Activated T-helper 1 cell treated with anti-CD3 and anti-CD28 coated beads, Interleukin-2, amount 50 U/mL, for 16 hours (primary cell): ENCODE measurements at places on chromosomes 4 and X.

DNA sequence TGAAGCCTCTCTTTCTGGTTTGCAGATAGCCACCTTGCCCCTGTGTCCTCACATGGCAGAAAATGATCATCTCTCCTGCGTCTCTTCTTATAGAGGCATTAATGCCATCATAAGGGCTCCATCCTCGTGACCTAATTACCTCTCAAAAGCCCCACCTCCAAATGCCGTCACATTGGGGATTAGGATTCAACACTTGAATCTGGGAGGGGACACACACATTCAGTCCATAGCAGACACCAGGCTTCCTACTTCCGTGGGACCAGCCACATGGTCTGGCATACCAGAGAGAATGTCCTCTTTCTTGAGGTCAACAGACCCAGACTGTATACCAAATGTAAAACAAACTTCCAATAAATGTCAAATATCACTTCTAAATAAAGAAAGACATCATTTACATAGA is 82.3 kb upstream of the S100G start:
- DNase-seq, result no peak

DNA sequence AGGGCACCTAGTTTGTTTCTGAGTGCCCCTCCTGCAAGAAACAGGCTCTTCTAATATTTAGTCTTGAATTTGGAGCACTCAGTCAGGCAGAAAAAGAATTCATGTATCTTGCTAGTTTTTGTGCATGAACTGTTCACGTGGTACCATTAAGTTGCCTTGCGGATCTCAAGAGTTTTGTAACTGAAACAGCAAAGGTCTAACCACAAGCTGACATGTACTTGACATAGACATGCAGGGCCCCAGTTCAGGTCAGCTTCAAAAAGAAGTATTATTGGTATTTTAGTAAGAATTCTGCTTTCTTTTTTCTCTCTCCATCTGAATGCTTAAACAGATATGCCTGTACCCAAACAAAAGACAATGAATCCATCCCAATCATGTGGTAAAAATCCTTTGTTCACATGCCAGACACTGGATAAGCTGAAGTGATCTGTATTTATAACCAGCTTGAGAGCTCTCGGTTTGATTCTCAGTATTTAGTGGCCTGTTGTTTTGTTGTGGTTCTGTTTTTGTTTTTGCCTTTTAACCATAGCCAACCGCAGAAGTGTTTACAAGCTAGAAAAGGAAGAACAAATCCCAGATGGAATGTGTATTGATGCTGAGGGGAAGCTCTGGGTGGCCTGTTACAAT is 13.0 kb downstream of the RGN start:
- DNase-seq, result no peak

DNA sequence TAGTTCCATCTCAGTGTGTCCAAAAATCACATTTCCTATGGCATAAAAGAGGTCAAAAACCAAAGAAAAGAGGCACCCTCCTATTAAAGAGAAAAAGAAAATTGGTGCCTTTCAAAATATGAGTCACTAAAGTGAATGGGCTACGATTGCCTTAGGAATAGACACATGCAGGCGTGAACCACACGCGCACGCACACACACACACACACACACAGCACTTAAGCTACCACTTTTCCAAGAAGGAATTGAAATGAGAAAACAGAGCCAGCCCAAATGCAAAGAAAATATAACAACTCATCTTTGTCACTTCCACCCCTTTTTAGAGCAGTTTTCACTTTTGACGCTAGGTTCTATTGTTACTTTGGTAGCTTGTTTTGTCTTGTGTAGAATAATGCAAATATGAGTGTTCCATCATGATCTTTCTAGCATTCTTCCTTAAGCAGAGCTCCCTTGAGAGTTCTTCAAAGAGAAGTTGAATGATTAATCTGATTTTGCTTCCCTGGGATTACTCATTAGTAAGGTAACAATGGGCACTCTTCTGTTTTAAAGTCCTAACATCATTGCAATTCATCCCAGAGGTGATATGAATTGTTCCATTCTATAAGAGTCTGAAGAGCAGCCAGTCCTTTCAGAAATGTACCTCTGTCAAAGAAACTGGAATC is 239.2 kb upstream of the GNPDA2 start:
- DNase-seq, result no peak

DNA sequence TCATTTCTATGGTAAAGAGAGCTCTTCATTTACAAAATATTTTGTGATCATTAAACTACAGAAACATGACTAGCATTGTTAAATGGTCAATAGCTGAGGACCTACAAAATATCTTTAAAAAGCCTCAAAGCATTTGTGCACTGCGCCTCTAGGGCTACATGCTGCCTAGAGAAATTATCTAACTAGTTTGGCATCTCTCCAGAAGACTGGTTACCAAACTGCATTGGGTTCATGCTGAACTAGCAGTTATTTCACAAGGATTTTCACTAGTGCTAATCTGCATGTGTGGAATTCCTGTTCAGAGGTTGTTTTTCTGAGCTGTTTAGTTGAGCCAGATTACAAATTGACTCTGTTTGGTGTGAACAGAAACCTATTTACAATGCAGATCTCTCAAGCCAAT is 58.5 kb upstream of the PITX2 start:
- no peak for DNase-seq

DNA sequence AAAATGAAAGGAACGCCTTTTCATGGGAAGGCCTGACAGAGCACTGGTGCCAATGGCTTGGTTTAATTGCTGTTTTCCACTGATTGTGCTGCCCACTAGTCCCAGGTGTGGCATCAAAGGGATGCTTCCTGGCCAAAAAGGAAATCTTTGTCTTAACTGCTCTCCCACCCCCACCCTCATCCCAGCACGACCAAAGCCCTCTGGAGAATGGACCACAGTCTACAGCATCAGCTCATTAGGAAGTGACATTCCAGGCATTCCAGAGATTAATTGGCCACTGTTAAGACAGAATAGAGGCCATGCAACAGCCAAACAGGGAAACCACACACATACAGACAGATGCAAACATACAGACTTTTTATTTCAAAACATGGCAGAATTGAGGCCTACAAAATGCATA is 143.2 kb downstream of the LHFPL1 start:
- no peak for DNase-seq

DNA sequence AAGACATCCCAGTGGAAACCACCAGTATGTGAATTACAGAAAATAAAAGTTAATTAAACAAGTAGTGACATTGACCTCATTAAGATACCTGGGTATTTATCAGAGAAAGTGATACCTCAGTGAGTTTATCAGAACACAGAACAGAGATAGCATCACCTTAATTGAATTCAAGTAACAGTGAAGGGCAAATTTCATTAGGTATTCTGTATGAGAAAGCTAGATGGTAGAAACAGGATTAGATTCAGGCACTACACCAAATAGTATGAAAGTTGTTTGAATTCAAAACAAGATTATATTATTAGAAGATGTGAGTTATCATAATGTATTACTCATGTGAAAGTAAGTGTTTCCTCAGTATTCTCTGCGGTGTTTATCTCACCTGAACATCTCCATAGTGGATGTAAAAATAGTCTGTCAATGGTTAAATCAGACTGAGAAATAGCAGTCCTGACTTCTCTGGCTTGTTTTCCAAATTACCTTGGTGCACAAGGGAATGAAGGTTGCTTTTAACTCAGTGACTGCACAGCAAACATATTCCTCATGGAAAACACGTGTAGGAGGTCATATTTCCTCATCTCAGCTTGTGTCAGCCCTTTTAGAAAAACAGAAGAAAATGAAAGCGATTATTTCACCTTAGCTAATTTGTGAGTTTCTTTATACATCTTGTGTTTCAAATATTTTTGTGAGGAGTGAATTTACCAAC is 79.9 kb upstream of the PCDH18 start:
- no peak for DNase-seq

DNA sequence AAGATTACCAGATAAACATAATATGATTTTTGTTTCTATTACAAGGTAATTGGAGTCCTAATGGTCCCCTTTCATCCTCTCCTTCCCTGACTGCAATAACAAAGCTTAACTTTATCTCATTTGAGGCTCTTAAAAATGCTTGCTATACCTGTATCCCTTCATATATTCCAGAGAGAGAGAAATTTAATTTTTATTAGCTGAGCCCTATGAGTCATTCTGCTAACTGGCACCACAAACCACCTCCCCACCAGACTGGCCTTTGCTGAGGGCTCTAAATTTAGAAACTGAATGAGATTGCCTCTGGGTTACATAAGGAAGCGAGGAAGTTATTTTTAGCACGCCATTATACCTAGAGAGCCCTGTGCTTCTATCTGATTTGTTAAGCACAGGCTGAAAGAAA is 27.4 kb downstream of the CBLL2 start:
- no peak for DNase-seq

- DNase-seq, result no peak
Measured at GRCh38 chr4:146550161-146550560, 28.4 kb upstream of the SLC10A7 start.

DNA sequence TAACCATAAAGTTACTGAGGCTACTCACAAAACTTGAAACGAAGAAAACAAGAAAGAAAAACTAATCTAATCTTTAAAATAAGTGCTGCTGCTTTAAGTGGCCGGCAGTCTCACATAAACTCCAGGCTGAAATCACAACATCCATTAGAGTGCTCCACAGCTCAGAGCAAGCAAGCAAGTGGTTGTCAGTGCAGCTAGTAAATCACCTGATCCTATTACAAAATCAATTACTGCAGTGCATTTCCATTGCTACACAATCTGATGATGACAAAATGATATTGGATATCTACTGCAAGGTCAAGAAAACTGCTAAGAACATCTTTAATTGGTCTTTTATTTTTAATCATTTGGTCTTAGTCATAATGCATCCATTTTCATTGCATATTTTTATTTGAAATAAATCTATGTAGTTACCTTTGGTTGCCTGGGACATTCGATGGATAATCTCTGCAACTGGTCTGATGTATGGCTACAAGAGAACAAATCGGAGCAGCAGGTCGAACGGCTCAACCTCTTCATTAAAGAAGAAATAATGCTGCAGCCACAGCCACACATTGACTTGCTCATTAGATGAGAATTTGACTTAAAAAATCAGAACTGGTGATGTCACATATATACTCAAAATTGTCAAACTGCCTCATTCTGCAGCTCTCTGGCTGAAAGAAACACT is 87.7 kb downstream of the FBXW7 start:
- no peak for DNase-seq

DNA sequence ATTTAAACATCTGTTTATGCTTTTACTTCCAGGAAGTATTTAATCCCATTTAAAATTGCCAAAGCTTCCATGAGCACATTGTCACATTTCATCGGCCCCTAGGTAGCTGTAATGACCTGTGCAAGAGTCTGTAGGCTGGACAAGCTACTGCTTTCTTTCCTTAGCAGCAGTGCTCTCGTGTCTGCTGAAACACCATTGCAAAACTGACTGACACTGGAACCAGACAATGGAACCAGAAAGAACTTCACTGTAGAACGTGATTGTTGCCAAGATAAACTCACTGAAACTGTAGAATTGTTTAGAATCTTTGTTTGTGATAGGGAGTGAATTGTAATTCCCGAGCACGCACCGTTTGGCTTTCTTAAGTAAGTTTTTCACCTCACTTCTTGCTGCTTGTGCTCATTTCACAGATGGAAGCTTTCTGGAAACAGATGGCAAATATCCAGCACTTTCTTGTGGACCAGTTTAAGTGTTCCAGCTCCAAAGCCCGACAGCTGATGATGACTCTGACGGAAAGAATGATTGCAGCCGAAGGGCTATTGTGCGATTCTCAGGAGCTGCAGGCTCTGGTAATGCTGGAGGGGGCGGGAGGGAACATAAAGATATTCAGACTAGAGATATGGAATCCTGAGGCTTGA is 36.9 kb downstream of the EVC start:
- DNase-seq, result no peak

DNA sequence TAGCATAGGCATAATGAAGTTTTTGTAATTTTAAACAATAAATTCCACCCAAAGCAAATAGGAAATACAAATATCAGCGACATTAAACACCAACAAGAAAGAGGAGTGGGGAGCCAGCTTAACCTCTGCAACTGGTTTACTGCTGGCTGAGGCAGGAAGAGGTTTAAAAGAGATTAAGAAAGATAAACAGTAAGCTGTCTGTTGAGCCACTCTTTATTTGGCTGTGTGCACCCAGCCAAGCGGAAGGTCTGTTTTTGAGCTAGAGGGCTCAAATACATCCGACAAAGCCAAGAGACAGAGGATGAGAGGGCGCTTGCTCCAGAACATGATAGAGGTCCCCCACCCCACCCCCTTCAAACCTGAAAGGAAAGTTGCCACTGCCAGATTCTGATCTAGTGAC is 191.4 kb downstream of the MGST2 start:
- DNase-seq, result no peak

- no peak for DNase-seq
Measured at GRCh38 chr4:57498251-57498650, 388.1 kb upstream of the IGFBP7 start.

GRCh38 chrX:12412561-12412960 is 274.3 kb downstream of the FRMPD4 start:
- no peak for DNase-seq

DNA sequence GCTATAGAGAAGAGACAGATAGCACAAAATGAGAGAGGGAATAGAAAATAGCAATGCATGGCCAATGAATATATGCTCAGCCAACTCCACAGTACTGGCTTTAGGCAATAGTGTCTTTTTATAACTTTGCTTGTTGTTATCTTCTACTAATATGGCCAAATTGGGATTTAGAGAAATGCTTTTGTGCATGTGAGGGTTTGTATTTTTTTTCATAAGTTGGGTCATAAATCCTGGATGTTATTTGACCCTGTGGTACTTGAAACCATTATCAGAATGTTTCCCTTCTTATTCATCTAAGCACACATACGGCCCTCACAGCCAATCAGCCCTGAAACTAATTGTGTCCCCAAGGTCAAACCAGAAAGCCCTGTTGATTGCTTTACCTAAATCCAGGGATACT is 35.2 kb upstream of the LPAR4 start:
- DNase-seq, result no peak

GRCh38 chr4:70895405-70895804 is 6.8 kb upstream of the MOB1B start:
- DNase-seq, result no peak

GRCh38 chr4:108398836-108399235 is 221.5 kb upstream of the RPL34 start:
- no peak for DNase-seq

- DNase-seq, result no peak
Measured at GRCh38 chr4:123102897-123103471, 180.6 kb upstream of the NUDT6 start.

- DNase-seq, result no peak
Measured at GRCh38 chr4:26110493-26110892, 196.5 kb downstream of the SMIM20 start.

GRCh38 chrX:16022580-16023200 is 100.7 kb upstream of the GRPR start:
- DNase-seq, result no peak

DNA sequence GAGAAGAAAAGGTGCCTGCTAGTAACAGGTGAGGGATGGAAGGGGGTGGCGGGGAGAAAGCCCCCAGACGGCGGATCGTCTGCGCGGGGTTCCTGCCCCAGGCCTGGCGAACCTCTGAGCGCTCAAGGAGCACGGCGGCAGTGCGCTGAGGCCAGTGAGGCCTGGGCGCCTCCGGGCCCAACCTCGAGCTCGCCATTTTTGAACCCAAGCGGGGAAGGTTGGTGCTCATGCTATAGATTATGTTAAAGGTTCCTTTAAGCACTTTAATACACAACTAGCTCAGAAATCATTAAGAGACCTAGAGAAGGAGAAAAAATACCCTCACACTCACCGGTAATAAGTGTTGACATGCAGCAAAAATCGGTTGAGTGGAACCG is 7.9 kb downstream of the PITX2 start:
- DNase-seq, result no peak
